ENCODE measurements at places on chromosomes 16 and 17.

DNA sequence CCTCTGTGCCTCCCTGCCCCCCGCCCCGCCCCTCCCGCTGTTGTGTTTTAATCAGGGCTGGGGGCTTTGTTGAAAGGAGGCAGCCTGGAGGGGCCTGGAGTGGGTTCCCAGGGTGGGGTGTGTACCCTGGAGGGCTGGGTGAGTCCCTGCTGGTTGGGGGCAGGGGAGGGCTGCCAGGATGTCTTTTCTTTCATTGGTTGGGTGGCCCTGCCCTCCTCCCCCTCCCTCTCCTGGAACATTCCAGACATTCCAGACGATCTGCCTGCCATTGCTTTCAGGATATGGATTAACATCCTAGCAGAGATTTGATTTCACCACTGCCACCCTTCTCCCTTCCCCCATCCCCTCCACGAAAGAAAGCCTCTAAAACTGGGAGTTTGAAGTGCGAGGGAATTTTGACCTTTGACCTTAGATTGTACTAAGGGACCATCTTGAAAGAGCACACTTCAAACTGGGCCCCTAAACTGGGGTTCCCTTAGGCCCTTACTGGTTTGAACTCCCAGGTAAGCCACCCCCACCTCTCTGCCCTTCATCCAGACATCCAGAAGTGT is 25.3 kb downstream of the IGF2BP1 start:
- DNase-seq, result no peak

DNA sequence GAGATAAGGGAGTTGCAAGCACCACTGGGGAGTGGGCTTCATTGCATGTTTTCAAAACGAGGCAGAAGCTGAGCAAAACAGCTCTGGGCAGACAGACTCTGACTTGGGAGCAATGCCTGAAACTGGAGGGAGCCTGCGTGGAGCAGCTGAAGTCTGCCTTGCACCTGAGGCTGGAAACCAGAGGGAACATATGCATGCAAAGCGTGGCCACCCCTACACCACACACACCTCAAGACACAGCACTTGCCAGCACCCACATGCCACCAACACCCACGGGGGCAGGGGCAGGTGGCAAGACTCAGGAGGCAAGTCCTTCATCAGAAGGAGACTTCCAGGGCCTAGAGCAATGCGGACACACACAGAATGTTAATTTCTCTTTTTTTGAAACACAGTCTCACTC is 45.8 kb downstream of the COTL1 start:
- no peak for DNase-seq

GRCh38 chr16:67186550-67186950 is 2.8 kb upstream of the MATCAP1 start:
- DNase-seq, result no peak

GRCh38 chr17:32021615-32021955 is 14.4 kb downstream of the LRRC37B start:
- no peak for DNase-seq

DNA sequence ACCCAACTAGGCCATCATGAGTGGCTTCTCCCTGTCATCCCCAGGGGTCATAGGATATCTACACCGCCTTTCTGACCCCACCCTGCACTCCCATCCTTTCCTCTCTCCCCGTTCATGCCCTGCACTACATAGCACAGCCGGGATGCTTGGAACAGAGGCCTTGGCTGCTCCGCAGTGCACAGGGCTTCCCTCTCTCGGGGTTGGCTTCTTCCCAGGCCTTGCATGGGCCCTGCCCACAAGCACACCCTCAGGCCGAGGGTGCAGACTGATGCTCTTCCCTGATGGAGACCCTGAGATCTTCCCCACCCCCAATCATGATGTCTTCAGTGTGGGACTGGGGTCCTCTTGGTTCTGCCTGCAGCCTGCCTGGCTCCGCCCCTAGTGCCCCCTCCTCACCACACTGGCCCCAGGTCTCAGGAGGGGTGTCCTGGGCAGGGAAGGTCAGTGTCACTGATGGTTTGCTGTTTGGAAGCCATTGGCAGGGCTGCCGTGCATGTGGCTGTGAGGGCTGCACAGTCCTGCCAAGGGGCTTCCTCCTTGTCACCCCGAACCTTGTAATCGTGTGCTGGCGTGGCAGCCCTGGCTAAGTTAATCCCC is 14.3 kb upstream of the NAGLU start:
- no peak for DNase-seq

DNA sequence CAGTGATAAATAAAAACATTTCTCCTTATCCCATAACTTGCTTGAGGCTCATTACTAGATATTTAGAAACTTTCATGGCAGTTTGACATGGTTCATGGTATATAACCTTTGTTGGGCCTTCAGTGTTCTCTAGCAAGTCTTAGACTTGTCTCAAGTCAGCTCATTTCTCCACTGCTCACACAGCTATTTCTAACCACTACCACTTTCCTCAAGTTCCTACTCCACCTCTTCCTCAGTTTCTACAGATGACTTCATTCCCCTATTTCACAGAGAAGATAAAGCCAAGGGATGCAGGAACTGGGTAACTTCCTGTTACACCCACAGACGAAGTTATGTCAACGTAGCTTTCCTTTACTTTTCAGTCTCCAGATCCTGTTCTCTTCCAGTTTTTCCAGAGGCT is 23.2 kb downstream of the NLK start:
- no peak for DNase-seq

All from activated CD4-positive, CD25-positive, alpha-beta regulatory T cell (primary cell).